ENCODE measurements at places on chromosomes 16 and 17. TPM values are rescaled to one million over a fixed set of nuclear protein-coding genes. Genes with fewer than 3 reads are reported as not detected.

The TMEM92 gene
- total RNA-seq, result 0.54 TPM

The MYH13 gene
- total RNA-seq, result not detected

The SHISA9 gene
- 0.10 TPM for total RNA-seq

The BCO1 gene
- not detected for total RNA-seq

The MSLN gene
- 1.1 TPM for total RNA-seq

The CA10 gene
- total RNA-seq, result not detected

The EDC4 gene
- 85.3 TPM for total RNA-seq

The NLE1 gene
- total RNA-seq, result 35.5 TPM

The IL17C gene
- total RNA-seq, result not detected

The SLC12A3 gene
- total RNA-seq, result 0.15 TPM

The STAT3 gene
- total RNA-seq, result 287 TPM

The SULT1A4 gene
- 1.2 TPM for total RNA-seq

GRCh38 chr16:74201576-74201975 lies 95.0 kb upstream of the PSMD7 start:
- no peak overlapping the region for H3K27ac ChIP-seq
- no peaks in the 10 kb centered on the region for H3K36me3 ChIP-seq
- H3K27me3 ChIP-seq, result no peaks in the 10 kb centered on the region
- no peak for DNase-seq

DNA sequence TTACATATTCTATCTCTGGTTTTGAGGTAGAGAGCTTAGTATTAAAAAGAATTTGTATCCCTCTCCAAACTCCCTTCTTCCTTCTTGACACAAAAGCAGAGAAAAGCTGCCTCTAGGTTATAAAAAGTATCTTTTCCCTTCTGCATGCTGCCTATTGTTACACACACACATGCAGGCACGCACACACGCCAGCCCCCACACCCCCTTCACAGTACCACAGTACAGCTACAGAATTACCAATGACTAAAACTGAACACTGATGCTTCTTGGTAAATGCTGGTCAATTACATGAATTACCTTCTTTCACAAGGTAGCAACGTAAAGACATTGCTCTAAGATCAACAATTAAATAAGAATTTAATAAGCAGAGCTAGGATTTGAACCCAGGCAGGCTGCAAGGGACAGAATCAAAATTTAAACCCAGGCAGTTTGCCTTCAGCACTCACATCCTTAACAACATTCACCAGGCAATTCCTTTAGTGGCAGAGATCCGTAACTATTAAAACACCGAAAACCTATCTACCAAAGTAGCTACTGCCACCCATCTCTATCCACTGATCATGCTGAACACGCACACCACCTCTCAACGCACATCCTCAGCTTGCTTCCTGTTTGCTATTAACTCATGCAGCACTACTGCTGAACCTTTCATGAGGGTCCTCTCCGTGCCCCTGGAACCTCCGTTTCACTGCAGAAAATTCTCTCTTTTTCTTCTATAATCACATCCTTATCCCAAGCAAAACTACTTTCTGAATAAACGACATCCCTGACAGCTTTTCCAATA lies 37.8 kb downstream of the YWHAE start:
- no peaks in the 10 kb centered on the region for H3K27me3 ChIP-seq
- peaks cover 18% of the 10 kb centered on the region for H3K36me3 ChIP-seq
- no peak overlapping the region for H3K4me3 ChIP-seq
- no peak overlapping the region for H3K27ac ChIP-seq
- peaks cover 33% of the 10 kb centered on the region for H3K4me1 ChIP-seq
- no peak for DNase-seq

DNA sequence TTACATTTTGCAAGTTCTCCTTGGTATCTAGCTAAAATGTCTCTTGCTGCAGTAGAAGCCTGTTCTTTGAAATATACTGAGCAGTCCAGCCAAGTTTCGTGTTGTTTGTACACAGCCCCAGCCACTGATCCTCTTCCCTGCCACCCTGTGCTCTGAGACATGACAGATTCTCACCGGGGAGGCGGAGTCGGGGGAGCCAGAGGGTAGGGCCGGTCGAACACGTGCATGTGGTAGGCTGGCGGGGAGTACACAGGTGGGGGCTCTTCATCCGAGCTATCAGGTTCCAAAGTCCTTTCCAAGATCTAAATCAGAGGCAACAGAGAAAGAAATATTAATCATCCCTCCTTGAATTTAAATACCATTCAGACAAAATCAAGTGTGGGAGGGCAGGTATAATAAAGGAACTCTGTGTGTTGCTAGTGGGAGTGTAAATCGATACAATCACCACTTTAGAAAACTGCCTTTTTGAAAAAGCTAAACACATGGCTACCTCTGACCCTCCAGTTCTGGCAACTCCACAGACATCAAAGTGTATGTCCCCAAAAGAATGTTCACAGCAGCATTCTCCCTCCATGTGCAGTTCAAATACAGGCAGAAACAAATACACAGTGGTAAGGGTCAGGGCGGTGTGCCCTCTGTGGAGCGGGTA lies 29.7 kb upstream of the MRPS23 start:
- peaks cover 74% of the 10 kb centered on the region for H3K4me1 ChIP-seq
- no peak for DNase-seq
- peak overlapping the region; percentile 95 for H3K27ac ChIP-seq
- no peaks in the 10 kb centered on the region for H3K27me3 ChIP-seq
- H3K36me3 ChIP-seq, result no peaks in the 10 kb centered on the region
- H3K4me3 ChIP-seq, result no peak overlapping the region

GRCh38 chr17:50303596-50303995 lies 29.3 kb downstream of the TMEM92 start:
- no peak overlapping the region for H3K4me3 ChIP-seq
- H3K27me3 ChIP-seq, result no peaks in the 10 kb centered on the region
- no peaks in the 10 kb centered on the region for H3K36me3 ChIP-seq

GRCh38 chr17:75844530-75845057 lies 390 bp upstream of the UNC13D start:
- peaks cover 41% of the 10 kb centered on the region for H3K4me1 ChIP-seq
- no peaks in the 10 kb centered on the region for H3K27me3 ChIP-seq
- DNase-seq, result no peak
- H3K36me3 ChIP-seq, result no peaks in the 10 kb centered on the region
- H3K4me3 ChIP-seq, result no peak overlapping the region

GRCh38 chr16:75559564-75560372 lies 3.7 kb upstream of the TMEM231 start:
- H3K27ac ChIP-seq, result no peak overlapping the region
- H3K4me1 ChIP-seq, result no peaks in the 10 kb centered on the region
- DNase-seq, result no peak
- H3K4me3 ChIP-seq, result no peak overlapping the region
- H3K36me3 ChIP-seq, result no peaks in the 10 kb centered on the region

DNA sequence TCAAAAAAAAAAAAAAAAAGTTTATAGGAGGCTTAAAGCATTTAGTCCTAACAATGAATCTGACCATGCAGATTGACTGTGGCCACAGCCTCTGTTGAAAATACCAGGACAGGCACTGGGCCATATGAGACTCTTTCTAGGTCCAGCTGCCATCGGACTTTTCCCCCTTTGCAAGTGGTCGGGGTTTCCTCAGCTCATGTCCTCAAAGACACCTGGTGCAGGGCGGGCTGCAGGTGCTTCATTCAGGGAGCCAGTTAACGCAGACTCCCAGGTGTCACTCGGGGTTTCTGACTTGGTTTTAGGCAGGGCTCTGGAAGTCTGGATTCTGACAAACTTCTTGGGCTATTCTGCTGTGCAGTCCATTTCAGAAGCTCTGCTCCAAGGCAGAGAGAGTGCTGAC lies 20.9 kb downstream of the ELAC2 start:
- no peak overlapping the region for H3K4me3 ChIP-seq
- no peak for DNase-seq
- no peaks in the 10 kb centered on the region for H3K27me3 ChIP-seq
- no peaks in the 10 kb centered on the region for H3K4me1 ChIP-seq

GRCh38 chr16:61780161-61780560 lies 256.1 kb downstream of the CDH8 start:
- no peak overlapping the region for H3K4me3 ChIP-seq
- no peaks in the 10 kb centered on the region for H3K36me3 ChIP-seq
- no peaks in the 10 kb centered on the region for H3K27me3 ChIP-seq

GRCh38 chr16:53872248-53873221 lies 168.6 kb downstream of the FTO start:
- no peaks in the 10 kb centered on the region for H3K27me3 ChIP-seq
- H3K4me1 ChIP-seq, result no peaks in the 10 kb centered on the region
- H3K36me3 ChIP-seq, result no peaks in the 10 kb centered on the region
- no peak overlapping the region for H3K4me3 ChIP-seq
- no peak overlapping the region for H3K27ac ChIP-seq

All from Panc1 (cell line).